ENCODE measurements at places on chromosomes 7 and 10.

GRCh38 chr7:21412410-21412851, 15.5 kb upstream of the SP4 start:
- DNase-seq: no peak

- DNase-seq: no peak
Measured at GRCh38 chr10:108327706-108328105, 1163.2 kb upstream of the SORCS1 start.

- no peak for DNase-seq
Measured at GRCh38 chr10:26410356-26410755, 27.8 kb upstream of the APBB1IP start.

DNA sequence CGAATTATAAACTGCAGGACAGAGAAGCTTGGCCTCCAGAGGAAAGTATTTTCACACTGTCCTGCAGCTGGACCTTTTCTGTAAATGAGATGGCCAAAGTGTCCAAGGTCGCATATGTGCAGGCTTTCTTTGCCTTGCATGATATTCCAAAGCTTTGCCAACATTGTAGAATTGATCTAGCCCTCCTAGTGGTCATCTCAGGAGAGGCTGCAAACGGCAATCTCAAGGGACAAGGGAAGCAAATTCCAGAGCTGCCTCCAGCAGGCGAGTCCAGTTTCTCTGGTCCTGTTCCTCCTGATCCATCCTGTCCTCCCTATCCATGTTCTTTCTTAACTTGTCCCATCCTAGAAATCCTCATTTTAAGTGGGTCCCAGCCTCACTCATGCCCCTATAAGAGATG, 373.4 kb upstream of the PCDH15 start:
- no peak for DNase-seq

DNA sequence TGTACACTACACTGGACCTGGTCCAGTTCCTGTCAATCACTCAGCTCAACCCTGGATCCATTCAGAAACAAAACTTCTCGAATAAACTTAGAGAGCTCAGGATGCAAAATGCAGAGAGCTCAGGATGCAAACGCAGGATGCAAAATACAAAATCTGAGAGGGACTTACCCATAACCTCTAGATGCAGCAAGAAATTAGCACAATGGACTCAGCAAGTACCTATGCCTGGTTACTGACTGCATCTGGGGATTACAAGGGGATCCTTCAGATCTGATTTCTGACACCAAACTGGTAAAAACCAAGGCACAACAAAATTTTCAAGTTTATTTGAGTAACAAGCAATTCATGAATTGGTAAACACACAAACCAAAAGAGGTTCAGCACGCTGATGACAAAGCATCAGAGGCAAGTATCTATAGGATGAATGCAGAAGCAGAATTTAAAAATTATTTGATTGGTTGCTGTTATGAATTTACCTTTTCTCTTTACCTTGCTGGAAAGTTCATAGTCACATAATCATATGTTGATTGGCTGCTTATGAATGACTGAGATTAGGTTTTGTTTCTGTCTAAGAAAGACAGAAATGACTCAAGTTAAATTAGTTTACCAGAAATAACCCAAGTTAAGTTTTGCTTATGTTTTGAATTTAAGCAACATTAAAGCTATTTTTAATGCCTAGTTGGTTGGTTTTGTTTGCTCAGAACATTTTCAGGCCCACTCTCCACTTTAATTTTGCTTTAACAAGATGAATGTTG, 11.4 kb downstream of the GIMAP6 start:
- DNase-seq: no peak

- no peak for DNase-seq
Measured at GRCh38 chr10:125217990-125218675, 57.8 kb upstream of the CTBP2 start.

GRCh38 chr7:8913682-8914081, 480.3 kb downstream of the NXPH1 start:
- DNase-seq: no peak

DNA sequence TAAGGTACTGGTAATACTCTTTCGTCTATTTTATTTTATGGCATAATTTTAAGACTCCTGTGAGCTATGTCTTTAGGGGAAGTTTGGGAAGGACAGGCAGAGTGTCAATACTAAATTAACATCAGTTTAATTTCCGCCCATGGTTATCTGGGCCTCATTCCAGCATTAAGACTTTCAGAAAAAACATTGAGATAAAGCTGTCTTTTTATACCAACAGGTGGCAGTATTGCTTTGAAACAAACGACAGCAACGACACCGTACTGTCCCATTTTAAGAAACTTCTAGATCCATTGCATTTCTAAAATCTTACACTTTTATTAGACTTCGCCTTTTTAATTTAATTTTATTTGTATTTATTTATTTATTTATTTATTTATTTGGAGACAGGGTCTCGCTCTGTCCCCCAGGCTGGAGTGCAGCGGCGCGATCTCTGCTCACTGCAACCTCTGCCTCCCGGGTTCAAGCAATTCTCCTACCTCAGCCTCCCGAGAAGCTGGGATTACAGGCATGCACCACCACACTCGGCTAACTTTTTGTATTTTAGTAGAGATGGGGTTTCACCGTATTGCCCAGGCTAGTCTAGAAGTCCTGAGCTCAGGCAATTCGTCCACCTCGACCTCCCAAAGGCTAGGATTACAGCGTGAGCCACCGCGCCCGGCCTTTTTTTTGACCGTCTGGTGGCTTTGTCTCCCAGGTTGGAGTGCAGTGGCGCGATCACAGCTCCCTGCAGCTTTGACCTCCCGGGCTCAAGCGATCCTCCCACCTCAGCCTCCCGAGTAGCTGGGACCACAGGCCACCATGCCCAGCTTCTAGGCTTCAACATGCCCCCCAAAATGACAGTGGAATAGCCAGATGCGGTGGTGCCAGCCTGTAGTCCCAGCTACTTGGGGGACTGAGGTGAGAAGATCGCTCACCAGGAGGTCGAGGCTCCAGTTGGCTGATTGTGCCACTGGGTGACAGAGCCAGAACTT, 78.7 kb upstream of the C1GALT1 start:
- DNase-seq: no peak

GRCh38 chr7:157908006-157908782, 571.4 kb downstream of the DNAJB6 start:
- DNase-seq: no peak

- no peak for DNase-seq
Measured at GRCh38 chr10:7487528-7487927, 76.7 kb upstream of the SFMBT2 start.

- DNase-seq: peak; percentile 47
Measured at GRCh38 chr10:6409971-6410643, 170.0 kb downstream of the PRKCQ start.

- DNase-seq: peak; percentile 72
Measured at GRCh38 chr10:11165591-11166543, 148.2 kb downstream of the CELF2 start.

DNA sequence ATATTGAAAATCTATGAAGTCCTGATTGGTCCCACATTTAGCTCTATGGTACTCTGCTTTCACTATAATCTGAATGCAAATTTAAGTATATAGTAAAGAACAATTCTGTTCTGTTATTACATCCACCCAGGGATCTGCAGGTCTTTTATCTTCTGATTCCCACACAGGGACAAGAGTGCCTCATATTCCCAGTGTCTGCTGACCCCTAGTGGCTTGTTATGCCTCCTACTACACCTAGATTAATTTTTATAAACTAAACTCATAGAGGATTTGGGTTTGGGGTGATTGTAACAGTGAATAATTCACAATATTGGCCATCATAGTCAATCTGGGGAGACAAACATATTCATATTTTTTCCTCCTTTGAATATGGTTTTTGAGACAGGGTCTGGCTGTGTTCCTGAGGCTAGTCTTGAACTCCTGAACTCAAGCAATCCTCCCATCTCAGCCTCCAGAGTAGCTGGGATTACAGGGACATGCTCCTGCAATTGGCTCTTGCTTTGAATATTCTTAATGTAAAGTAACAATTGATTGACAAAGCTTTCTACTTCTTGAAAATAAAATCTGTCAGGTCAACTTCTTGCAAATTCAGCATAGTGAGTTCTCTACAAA, 282.1 kb downstream of the KCND2 start:
- DNase-seq: no peak

GRCh38 chr7:2803755-2804154, 40.4 kb downstream of the GNA12 start:
- no peak for DNase-seq

DNA sequence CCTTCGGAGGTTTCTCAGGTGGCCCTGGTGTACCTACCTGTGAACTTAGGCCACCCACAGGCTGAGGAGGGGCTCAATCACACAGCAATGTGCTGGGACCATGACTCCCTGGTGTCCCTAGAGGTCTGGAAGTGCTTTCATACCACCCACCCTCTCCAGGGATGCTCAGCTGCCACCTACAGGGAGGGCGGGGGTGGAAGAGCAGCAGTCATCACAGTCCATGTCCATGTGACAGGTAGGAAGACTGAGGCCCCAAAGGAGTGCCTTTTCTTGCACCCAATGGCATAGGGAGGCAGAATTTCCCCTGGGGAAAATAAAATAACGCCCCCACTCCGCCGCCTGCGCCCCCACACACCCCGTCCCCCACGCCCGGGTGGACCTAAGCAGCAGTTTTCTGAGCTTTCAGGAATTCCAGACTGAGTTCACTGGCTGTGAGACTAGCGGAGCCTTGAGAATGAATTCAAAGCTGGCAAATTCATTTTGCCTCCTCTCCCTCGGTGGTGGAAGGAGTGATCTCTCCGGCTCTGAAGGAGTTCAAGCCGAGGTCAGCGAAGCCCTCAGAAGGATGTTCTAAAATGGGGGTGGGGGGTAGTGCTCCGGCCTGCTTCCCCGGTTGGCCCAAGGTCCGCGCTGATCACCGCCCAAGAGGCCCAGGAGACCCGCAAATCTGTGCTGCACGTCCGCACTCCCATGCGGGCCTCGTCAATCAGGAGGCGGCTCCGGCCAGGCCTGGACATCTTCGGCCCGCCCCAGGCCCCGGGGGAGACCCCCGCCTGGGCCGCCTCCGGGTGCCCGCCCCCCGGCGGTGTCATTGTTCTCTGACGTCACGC, 2.1 kb upstream of the ZMIZ1 start:
- DNase-seq: peak; percentile 24

DNA sequence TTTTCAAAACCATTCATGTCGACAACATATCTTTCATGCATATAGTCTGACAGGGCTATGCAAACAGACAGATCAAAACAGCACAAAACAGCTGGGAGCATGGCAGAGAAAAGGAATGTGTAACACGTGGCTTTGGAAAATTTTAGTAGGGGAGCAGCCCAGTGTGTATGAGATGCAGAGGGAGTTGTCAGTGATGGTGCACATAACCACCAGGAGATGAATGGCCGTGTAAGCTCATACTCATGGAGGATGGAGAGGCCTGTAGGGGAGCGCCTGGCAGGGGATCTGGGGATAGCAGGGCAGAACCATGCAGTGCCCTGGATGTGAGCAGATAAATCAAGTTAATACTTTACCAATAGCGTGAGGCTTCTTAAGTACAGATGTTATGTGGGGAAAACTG, 45.7 kb downstream of the RHOBTB1 start:
- DNase-seq: no peak

DNA sequence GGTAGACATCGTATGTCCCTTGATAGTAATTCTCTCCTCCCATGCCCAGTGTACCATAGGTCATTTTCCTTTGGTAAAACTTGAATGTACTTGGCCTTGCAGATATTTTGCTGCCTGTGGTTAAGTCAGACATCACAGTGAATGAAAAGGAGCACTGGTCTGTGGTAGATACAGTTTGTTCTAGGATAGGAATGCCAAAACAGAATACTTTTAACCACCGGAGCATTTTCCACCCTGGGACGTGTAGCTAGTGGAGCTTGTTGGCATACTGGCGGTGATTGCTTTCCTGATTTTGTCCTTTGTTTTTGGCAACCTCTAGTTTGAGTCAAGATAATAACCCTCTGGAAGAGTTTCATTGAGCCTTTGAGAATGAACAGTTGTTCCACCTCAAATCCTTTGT, 92.0 kb upstream of the BMPER start:
- no peak for DNase-seq

GRCh38 chr10:62079885-62080559, 178.5 kb downstream of the ARID5B start:
- no peak for DNase-seq

- no peak for DNase-seq
Measured at GRCh38 chr7:47714669-47715607, 133.0 kb upstream of the TNS3 start.

DNA sequence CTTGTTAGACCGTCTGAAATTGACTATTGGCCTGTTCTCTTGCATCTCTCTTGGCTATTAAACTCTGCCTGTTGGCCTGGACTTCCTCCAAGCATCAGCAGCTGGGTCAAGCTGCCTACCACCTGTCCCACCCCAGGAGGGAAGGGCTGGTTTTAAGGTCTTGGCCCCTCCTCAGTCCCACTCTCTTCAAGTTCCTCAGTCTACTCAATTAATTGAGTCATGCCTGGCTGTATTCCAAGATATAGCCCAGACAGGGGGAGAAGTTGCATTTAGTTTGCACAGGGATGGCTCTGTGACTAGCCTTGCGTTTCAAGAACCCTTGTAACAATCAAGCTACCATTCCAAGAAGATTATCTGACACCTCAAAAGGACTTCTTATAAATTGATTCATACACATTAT, 113.8 kb upstream of the GLI3 start:
- no peak for DNase-seq

- no peak for DNase-seq
Measured at GRCh38 chr10:121580276-121581116, 17.7 kb downstream of the FGFR2 start.

DNA sequence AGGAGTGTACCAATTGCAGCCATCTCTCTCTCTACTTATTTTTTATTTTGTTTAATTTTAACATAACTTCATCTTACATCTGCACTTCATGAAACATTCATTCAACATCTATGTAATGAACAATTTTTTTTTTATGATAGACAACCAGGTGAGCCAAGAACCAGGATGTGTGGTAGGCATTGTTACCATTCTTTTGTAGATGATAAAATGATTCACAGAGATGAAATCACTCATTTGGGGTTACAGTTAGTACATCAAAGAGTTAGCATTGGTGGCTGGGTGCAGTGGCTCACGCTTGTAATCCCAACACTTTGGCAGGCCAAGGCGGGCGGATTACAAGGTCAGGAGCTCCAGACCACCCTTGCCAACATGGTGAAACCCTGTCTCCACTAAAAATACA, 127.8 kb downstream of the HDAC9 start:
- no peak for DNase-seq

GRCh38 chr7:73618538-73618937, 5.8 kb downstream of the MLXIPL start:
- no peak for DNase-seq

GRCh38 chr7:47432671-47433563, 149.0 kb downstream of the TNS3 start:
- no peak for DNase-seq

Data from activated naive CD4-positive, alpha-beta T cell treated with Interleukin-2 at 50 U/mL for 16 hours (primary cell).